ENCODE measurements at places on chromosomes 16 and 17.
A peak's percentile ranks its signal among the peaks of the same experiment; 100 is the strongest.

- peak; percentile 53 for DNase-seq
Observed at GRCh38 chr17:28381141-28381825, 9.8 kb downstream of the SARM1 start.

DNA sequence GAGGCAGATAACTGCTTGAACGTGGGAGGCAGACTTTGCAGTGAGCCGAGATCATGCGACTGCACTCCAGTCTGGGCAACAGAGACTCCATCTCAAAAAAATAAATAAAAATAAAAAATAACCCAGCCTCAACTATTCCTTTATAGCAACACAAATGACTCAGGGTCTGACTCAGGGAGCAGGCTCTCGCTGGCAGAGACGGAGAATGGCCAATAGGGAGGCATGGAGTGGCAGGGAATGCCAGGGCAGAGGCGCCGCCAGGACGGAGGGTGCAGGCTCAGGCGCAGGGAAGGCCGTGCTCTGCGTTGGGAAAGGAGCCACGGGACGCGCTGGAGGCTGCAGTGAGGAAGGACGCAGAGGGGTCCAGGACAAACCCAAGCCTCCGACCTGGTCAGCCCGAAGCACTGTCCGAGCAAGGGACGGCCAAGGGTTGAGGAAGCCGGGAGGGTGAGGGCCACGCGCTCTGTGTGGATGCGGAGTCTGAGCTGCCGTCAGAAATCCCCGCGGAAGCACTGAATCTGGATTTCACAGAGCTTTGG, 40.3 kb downstream of the PKD1 start:
- DNase-seq: no peak

- DNase-seq: peak; percentile 5
Observed at GRCh38 chr17:33560165-33560564, 267.1 kb upstream of the ASIC2 start.

DNA sequence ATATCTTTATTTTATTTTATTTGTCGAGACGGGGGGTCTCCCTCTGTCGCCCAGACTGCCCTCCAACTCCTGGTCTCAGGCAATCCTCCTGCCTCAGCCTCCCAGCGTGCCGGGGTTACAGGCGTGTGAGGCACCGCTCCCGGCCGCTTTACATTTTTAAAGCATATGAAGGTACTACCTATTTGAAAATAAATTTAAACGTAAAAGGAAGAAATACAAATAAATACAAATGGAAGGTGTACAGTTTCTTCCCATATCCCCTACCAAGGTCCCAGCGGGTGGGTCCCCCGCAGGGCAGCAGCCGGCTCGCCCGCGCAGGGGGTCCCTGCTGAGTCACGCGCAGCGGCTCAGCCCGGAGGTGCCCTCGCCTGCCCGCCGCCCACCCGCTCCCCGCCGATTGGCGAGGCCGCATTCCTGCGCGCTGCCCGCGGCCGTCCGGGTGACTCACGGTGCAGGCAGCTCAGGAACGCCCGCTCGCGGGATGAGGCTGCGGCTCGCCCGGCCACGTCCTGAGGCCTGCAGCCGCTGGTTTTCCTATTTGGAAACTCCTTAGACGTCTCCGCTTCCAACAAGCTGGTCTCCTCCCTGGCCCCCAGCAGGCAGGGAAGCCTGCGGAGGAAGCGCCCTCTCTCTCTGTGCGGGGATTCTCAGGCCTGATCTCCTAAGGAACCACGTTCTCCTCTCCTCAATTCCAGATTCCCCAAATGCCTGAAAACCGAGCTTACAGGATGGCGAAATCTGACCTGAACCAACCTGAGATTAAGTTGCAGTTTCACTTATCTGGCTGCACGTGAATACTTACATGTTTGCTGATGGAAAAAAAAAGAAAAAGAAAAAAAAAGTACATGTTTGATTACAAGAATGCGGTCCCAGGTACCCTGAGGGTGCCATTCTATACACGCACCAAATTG, 54.8 kb upstream of the MAP3K14 start:
- DNase-seq: peak; percentile 35

GRCh38 chr17:70073310-70073709, 1.7 kb upstream of the KCNJ16 start:
- DNase-seq: no peak

DNA sequence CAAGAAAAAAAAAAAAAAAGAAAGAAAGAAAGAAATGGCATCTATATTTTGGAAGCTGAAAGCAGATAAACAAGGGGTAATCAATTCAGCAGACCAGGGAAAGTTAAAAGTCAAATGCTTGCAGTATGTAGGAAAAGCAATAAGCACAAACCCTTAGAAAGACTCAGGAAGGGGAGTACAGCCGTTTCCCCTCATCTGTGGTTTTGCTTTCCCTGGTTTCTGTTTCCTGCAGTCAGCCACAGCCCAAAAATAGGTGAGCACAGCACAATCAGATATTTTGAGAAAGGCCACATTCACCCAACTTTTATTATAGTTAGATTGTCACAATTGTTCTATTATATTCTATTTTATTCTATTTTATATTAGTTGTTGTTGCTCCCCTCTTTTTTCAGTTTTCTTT, 14.4 kb upstream of the ALOX12 start:
- DNase-seq: peak; percentile 50

DNA sequence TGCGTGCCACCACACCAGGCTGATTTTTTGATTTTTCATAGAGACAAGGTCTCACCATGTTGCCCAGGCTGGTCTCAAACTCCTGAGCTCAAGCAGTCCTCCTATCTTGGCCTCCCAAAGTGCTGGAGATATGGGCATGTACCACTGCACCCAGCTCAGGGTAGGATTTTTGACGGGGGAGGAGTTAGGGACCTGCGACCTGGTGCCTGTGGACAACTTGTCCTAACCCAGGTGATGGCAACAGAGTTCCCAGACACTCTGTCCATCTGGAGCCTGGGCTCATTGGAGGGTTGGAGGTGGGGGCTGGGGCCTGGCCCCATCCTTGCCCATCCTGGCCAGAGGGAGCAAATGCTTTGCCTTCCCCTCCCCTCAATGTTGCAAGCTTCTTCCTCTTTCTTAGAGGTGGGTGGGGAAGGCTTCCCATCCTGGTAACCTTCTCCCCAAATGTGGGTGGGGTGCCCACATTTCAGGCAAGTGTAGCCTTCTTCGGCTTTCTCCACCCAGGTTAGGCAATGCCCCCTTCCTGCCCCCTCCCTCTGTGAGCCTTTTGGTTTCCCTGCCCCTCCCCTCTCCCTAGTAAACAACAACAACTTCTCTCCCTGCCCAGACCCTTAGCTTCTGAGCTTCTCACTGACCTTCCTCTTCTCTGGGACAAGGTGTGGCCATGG, 24.9 kb downstream of the RARA start:
- no peak for DNase-seq

- DNase-seq: no peak
Observed at GRCh38 chr17:2898255-2898926, 102.2 kb downstream of the RAP1GAP2 start.

- no peak for DNase-seq
Observed at GRCh38 chr17:82157046-82158035, 55.3 kb downstream of the CCDC57 start.

All from hematopoietic multipotent progenitor cell (in vitro differentiated cells).